ENCODE measurements at places on chromosomes 3 and 15.

GRCh38 chr3:170848292-170848917, 21.6 kb downstream of the RPL22L1 start:
- no peak for DNase-seq

- no peak for DNase-seq
These were observed 1.4 kb downstream of the ACTC1 start for GRCh38 chr15:34793901-34794300.

DNA sequence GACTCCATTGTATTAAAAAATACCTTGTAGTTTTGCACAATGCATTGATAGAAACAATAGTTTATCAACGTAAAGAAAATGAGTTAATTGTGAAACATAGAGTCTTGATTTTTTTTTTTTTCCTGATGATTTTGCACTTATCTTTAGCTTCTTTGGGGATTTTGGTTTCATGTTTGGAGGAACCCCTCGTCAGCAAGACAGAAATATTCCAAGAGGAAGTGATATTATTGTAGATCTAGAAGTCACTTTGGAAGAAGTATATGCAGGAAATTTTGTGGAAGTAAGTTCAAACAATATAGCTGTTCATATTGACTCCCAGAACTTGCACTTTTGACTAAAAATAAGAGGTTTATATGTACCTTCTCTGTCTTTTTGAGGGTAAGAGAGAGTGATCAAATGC, 7.0 kb downstream of the DNAJB11 start:
- no peak for DNase-seq

DNA sequence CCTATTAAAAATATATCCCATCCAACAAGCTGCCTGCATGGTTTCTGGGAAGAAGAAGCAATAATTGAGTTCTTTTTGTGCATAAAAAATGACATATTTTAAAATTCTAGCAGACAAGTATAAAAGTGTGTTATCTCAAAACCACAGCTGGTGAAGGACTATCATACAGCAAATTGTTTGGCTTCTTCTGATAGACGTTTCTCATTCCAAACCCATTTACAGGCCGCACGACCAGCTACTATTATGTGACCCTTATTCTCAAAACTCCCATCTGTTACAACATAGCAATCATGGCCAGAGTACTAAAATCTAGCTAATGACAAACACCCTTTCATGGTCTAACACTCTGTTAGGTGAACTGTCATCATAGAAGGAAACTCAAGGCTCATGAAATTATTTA, 21.7 kb downstream of the ETFA start:
- no peak for DNase-seq

GRCh38 chr3:121545049-121545573, 677 bp downstream of the POLQ start:
- no peak for DNase-seq

GRCh38 chr3:123313889-123314288, 112.1 kb downstream of the SEC22A start:
- DNase-seq = no peak

DNA sequence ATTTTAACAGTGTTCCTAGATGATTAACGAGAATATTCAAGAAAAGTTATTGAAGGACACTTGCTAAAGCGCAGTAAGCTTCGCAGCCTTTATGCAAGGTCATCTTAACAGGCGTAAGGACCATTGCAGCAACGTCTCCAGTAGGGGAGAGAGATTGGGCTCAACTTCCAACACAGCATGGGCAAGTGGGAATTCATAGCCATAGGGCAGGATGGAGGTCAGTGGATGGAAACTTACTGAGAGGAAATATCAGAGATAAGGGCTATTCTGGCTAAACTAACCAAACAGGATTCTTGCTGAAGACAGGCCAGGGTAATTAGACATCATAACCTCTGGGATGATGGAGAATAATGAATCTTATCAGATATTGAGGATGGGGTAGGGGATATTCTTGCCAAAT, 82.8 kb downstream of the DHX36 start:
- DNase-seq = no peak

DNA sequence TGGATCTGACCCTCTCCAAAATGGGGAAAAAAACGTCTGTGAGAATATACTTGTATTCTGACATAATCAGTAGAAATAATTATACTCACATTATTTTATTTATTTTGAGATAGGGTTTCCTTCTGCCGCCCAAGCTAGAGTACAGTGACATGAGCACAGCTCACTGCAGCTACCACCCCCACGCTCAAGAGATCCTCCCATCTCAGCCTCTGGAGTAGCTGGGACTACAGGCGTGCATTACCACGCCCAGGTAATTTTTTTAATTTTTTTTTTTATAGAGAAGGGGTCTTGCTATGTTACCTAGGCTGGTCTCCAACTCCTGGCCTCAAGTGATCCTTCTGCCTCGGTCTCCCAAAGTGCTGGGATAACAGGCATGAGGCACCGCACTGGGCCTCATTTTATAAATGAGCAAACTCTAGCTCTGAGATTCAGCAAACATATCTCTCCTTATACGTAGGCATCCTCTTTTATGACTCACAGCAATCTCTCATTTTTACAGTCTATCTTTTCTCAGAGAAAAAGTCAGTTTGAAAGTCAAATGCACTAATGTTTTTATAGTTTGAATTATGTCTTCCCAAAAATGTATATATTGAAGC, 989 bp upstream of the VGLL3 start:
- DNase-seq = no peak

DNA sequence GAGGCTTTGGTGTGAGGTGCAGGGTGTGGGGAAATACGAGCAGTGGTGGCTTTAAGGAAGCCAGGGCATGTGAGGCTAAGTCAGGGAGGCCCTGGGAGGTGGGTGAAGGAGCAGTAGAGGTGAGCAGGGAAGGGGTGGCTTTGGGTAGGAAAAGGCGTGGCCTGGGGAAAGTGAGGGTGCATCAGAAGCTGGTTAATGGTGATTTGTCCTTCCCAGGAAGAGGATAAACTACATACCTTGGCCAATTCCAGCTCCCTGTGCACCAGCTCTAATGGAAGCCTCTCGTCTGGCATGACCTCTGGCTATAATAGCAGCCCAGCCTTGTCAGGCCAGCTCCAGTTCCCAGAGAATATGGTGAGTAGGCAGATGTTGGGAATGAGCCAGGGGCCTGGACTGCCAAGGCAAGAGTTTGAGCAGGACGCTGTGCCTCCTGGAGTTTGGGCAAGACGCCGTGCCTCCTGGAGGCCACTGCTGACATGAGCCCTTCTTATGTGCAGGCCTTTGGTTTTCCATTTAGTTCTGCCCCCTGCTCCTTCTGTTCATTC, 41.3 kb downstream of the CDAN1 start:
- no peak for DNase-seq

DNA sequence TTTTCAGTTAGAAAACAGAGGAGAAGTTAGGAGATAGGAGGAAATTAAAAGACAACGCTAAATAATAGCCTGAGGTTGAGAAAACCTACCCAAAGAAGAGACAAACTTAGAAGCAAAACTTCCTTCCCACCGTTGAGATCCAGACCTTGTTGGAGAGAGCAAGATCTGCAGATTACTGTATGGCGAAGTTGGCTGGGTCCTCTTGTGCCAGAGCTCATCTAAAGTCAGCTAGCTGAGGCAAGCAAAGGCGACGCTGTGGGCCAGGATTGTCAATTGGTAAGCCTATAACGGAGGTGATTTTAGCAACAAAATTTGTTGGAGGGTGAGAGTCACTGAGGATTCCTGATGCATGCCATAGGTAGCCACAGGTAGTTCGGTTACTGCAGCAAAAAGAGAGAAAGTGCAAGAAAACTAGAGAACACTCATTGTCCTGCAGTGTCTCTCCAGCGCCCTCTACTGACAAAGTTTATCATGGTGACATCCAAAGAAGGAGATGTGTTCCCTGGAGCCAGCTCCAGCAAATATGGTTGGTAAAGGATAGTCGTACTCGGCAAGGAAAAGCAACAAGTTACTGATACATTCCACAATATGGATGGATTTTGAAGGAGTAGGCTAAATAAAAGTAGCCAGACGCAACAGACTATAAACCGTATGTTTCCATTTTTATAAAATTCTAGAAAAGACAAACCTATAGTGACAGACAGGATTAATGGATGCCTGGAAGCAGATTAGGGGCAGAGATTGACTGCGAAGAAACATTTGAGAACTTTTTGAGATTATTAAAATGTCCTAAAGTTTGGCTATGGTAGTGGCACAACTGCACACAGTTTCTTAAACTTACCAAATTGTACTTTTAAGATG, 9.8 kb upstream of the OR5K4 start:
- DNase-seq = no peak

GRCh38 chr15:47725906-47726305, 8.6 kb downstream of the SEMA6D start:
- no peak for DNase-seq
